ENCODE measurements at places on chromosomes 3 and 15.

DNA sequence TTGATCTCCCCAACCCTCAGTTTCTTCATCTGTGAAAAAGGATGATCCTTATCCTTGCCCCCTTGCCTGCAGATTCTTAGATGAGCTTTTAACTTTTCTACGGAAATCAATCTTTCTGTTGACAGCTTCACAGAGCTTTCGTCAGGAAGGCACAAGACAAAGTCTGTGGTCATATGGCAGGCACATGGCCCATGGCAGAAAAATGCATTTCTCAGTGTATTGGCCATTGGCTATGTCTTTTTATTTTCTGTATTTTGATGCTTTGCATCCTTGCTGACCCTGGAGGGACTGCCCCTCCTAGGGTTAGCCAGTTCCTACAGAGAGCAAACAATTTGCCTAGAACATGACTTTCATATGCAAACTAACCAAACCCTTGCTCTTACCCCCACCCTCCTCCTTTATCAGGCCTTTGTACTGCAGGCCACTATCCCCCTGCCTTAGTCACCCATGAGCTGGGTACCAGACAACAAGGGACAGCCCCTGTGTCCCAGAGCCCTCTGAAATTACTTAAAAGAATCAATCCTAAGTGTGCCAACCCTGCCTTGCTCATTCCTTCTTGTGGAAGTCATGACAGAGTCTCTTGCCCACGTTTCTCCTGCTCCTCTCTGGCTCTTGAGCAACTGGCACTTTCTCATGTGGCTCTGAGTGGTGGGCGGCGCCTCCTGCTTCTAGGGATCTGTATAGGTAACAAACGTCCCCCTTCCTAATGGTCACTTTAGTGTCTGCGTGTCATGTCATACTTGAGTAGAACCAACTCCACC is 24.1 kb upstream of the NOX5 start:
- no peak for DNase-seq

DNA sequence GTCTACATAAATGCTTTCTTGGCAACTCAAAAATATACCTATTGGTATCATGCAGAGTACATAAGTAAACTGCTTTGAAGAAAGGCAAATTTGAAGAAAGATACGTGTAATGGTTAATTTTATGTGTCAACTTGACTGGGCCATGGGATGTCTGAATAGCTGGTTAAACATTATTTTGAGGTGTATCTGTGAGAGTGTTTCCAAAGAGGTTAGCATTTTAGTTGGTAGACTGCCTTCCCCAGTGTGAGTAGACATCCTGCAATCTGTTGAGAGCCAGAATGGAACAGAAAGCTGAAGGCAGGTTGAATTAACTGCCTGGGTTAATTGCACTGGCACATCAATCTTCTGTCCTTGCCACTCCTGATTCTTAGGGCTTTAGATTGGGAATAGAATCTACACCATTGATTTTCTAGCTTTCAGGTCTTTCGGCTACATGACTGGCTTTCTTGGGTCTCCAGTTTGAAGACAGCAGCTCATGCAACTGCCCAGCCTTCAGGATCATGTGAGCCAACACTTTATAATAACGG is 98.3 kb downstream of the CMSS1 start:
- DNase-seq = no peak

GRCh38 chr3:108461661-108462111 is 48.7 kb downstream of the MYH15 start:
- no peak for DNase-seq

- DNase-seq = no peak
Measured at GRCh38 chr3:48018841-48019240, 2.6 kb upstream of the MAP4 start.

- no peak for DNase-seq
Measured at GRCh38 chr3:1131166-1131565, 38.3 kb downstream of the CNTN6 start.

DNA sequence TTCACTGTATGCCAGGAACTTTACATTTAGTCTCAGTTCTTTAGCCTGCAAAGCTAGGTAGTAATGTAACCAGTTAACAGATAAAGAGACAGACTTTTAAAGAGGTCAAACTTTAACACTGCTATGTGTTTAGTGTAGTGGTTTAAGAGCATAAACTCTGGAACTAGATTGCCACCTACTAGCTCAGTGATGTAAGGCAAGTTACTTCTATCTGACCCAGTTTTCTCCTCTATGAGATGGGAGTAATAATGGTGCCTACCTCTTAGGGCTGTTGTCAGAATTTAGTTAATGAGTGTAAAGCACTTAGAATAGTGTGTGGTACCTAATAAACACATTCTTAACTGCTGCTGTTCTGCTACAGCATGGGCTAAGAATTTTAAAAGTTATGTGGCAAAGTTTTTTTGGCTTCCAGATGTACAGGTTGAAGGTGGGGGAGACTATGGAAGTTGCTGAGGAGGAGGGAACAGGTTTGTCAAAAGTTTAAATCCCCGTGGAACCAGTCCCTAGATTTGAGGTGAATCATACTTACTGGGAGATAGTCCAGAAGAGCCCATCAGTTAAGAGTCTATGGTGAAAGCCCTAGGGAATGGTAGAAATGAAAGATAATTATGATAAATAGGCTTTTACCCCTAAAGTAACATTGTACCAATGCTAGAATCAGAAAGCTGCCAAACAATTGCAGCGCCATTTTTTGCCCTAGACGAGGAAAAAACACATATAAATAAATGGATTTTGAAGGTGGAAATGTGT is 13.9 kb downstream of the TSC22D2 start:
- DNase-seq = no peak
